Stimulated activated CD4-positive, alpha-beta T cell treated with anti-CD3 and anti-CD28 coated beads, Interleukin-2, amount 100 ng/mL, for 24 hours (primary cell): ENCODE measurements at places on chromosomes 6 and 20.

DNA sequence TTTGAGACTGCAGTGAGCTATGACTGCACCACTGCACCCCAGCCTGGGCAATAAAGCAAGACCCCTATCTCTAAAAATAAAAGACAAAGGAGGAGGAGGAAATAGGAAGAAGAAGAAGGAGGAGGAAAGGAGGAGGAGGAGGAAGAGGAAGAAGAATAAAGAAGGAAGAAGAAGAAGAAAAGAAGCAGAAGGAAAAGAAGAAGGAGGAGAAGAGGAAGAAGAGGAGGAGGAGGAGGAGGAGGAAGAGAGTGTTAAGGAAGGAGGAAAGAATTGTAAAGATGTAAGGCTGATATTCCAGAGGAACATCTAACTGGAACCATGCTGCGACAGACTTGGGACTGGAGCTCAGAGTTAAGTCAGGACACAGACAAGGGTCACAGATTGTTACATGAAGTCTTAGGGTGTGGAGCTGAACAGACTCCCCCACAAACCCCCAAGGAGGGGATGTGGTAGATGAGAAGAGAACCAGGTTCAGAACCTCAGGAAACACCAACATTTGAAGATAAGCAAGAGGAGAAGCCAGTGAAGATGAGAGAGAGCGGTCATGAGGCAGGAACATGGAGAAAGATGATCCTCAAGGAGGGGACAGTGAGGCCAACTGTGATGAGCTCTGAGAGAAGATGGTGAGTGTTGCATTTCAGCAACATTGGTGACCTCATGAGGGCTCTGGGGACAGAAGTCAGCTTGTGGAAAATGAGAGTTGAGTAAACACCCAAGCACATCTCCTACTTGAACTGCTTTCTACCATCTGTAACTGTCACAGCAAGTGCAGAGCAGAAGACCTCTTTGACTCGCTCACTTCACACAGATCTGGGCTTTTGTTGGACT lies 118.2 kb downstream of the CD164 start:
- no peak for DNase-seq

GRCh38 chr6:161242779-161243693 lies 30.8 kb downstream of the AGPAT4 start:
- no peak for DNase-seq

- no peak for DNase-seq
These were observed 69.8 kb upstream of the FOXP4 start for GRCh38 chr6:41476401-41476800.

DNA sequence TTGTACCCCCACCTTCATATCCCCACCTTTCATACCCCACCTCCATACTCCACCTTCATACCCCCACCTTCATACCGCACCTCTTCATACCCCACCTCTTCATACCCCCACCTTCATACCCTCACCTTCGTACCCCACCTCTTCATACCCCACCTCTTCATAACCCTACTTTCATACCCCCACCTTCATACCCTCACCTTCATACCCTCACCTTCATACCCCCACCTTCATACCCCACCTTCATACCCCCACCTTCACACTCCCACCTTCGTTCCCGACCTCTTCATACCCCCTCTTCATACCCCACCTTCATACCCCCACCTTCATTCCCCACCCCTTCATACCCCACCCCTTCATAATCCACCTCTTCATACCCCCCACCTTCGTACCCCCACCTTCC lies 92.9 kb upstream of the NAA20 start:
- DNase-seq = no peak

- DNase-seq = no peak
These were observed 3.3 kb upstream of the PRDM1 start for GRCh38 chr6:106082735-106083398.

DNA sequence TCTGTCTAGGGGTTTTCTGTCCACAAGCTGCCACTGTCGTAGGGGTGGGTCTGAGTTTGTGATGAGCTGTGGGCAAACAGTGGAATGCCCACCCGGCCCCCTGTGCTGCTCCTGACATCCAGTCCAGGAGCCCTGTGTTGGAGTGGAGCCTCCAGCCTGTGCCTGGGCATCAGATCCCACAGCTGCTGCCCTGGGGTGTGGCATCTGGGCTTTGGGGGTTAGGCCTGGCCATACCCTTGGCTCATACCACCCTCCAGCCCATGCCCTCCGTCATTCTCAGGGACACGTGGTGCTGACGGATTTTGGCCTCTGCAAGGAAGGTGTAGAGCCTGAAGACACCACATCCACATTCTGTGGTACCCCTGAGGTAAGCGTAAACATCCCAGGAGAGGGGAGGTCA lies 12.9 kb downstream of the SGK2 start:
- DNase-seq = no peak

- DNase-seq = no peak
These were observed 62.2 kb upstream of the KLHL31 start for GRCh38 chr6:53727748-53728147.

DNA sequence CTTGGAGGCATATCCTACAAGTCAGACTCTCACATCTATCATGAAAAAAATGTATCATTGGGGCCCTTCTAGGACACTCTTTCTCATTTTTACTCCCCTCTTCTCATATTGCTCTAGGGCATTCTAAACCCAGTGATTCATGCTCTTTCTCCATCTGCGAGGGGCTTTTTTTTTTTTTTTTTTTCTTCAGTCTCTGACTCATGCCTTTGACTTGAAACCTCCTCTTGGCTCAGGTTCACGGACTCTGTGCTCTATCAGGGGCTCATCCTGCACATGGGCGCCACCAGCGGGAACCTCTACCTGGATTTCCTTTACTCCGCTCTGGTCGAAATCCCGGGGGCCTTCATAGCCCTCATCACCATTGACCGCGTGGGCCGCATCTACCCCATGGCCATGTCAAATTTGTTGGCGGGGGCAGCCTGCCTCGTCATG lies 17.8 kb downstream of the SLC22A1 start:
- DNase-seq = no peak

DNA sequence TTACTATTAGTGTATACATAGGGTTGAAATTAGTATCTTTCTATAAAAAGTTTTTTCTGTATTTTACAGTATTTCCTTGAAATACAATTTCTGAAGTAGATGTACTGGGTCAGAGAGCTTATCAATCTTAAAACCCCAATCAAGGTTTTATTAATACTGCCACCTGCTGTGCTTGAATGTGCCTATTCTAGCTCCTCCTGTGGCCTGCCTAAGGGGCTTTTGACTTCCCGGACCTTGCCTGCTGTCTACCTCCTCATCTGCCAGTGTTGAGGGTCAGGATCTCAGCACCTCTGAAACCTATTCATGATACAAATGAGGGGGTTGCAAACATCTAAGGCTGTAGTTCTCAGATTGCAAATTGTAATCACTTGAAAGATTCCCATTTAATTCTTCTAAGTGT lies 9.2 kb downstream of the PACRG start:
- DNase-seq = no peak

DNA sequence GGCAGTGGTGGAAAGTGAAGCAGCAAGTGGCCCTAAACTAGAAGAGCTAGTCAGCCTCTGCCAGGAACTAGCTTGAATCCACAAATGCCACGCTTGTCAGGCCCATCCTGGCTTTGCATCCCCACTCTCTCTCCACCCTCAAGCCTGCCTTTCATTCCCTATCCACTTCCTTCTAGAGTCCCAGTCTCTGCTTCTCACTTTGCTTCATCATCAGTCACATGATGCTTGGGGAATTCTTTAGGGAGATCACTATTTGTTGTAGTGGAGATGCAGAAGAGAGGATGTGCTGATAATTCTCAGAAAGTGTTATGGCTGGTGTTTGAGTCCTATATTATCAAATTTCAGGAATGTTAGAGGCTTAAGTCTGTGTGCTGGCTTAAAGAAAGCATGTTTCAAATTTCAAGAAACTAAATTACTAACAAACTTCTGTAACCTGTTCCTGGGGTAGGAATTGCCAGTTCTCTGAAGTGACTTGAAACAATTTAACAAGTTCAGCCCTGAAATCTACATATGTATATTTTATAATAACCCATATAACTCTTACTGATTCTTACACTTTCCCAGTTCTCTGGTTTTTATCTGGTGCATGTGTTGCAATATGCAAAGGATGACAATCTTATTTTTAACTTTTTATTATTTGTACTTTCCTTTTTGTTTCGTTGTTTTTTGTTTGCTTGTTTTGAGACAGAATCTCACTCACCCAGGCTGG lies 7.5 kb downstream of the TRIM39 start:
- no peak for DNase-seq

DNA sequence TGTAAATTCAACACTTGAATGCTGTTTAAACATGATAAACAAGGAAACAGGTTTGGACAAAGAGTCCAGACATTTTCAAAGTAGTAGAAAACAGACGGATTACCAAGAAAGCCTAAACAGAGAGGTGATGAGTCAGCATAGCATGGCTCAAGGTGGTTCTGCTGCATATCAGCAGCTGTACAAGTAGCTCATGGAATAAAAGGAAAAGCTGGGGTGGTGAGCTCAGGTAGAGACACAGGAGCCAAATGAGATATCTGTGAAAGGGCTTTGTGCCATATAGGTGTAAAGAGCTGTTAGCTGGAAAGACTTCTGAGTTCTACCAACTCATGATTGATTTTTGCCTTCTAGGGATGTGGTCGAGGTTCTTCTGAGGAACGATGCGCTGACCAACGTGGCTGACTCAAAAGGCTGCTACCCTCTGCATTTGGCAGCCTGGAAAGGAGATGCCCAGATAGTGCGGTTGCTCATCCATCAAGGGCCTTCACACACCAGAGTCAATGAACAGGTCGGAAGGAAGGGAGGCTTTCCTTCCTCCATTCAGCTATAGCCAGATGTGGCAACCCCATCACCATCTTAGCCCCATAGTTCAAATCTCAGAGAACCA lies 80.7 kb downstream of the ANKS1A start:
- DNase-seq = no peak

- DNase-seq = no peak
These were observed 153.7 kb downstream of the GRM4 start for GRCh38 chr6:33992191-33992590.

GRCh38 chr20:57666106-57666833 lies 43.5 kb downstream of the PMEPA1 start:
- DNase-seq = no peak

DNA sequence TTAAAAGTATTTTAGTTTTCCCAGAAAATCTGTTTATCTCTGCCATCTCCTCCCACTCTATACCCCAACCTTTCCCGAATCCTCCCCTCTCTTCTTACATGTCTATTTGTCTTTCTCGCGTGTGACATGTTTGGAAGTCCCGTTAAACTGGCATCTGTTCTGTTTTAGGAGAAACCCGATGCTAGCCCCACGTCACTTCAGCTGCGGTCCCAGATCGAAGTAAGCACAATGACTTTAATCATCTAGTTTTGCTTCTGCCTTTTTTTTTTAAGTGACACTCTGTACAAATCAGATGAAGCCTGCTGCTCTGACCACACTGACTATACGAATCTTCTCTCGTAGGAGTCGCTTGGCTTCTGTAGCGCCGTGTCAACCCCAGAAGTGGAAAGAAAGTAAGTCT lies 97.4 kb downstream of the SASH1 start:
- DNase-seq = no peak

GRCh38 chr6:9346923-9347322 lies 911.6 kb upstream of the SLC35B3 start:
- no peak for DNase-seq

DNA sequence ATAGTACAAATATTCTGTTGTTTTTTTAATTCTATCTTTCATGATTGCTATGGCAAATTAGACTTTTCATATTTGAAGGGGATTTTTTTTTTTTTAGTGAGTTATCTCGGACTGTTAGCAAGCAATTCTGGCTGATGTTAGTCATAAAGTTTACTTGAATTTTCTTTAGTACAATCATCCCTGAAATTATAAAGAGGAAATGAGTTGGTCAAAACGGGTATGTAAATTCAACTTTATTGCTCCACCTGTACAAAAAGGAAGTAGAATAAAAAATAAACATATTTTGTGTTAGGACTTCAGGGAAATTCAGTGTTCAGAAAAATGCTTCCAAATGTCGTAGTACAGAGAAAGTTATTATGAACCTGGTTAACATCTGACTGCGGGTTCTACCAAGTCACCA lies 40.3 kb downstream of the PPP1R14C start:
- DNase-seq = no peak

DNA sequence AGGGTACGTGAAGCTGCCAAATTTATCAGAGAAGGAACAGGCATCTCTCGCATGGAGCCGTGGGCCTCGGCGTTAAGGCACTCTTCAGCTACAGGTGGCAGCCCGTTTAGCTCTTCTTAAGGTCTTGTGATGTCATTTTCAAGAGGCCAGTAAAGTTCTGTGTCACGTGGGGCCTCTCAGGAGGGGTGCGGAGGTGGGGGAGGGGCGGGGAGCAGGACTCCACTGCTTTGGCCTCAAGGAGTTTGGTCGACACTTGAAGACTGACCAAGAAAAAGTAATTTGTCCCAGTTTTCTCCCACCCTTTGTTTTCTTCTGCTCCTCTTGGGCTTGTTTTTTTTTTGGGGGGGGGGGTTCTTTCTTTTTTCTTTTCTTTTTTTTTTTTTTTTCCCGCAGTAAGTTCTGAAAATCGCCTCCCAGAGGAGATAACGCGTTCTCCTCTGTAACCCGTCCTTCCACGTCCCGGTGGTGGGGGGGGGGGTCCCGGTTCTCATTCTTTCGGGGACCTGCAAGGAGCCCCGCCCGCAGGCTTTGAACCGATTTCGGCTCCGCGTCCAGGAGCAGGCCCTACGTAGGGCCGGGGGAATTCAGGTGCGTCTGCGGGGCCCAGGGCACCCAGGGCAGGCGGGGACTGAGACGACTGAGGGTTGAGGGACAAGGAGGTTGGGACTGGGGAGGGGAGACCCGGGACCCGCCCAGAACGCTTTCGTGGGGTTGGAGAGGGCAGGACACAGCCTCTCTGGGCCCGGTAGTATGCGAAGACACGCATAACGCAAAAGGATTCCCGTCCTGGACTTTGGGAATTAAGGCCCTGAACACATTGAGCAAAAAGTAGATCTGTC lies 26.0 kb downstream of the GPX6 start:
- peak; percentile 57 for DNase-seq

- DNase-seq = no peak
These were observed 193.4 kb downstream of the CD83 start for GRCh38 chr6:14310960-14311359.

DNA sequence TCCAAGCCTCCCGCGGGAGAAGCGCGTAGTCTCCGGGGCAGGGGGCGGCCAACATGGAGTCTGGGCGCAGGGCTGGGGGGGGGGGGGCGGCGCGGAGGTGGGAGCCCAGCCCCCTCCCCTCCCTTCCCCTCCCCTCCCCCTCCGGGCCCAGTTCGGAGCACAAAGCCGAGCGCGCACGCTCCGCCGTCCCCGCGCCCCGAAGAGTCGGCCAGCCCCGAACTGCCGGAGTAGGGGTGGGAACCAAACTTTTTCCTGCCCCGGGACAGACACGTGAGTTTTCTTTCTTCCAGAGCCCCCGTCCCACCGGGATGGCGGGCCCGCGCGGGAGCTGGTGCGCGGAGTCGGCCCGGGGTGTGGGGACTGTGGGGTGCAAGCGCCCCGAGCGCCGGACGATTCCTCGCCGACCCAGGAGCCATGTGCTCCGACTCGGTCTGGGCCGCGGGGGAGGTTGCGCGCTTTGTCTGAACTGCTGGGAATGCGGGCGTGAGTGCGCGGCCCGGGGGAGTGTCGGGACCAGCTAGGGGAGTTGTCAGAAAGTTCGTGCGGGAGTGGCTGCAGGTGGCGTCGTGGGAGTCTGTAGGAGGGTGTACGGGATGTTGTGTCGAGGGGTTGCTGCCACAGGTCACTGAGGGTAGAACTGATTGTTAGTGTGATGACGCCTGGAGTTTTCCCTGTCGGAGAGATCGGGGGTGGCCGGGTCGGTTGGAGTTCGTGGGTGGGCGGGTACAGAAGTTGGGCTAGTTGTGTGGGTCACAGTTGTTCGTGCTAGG lies 1.2 kb downstream of the TGIF2 start:
- DNase-seq = peak; percentile 61

GRCh38 chr6:143973097-143973966 lies 34.7 kb downstream of the PLAGL1 start:
- DNase-seq = no peak

GRCh38 chr6:50843842-50844241 lies 25.2 kb downstream of the TFAP2B start:
- no peak for DNase-seq
